Neural progenitor cell (in vitro differentiated cells): ENCODE measurements at places on chromosomes 2 and 18. TPM values are rescaled to one million over a fixed set of nuclear protein-coding genes. Genes with fewer than 3 reads are reported as not detected.

Gene DCDC2C
- not detected in 2 replicates for total RNA-seq

Gene RGPD4
- total RNA-seq: 0.06 and 0.07 TPM in 2 replicates

Gene MAPK4
- 7.0 and 7.9 TPM in 2 replicates for total RNA-seq

Gene DAPL1
- not detected in 2 replicates for total RNA-seq

Gene DNAJC5G
- not detected in 2 replicates for total RNA-seq

Gene CRYGD
- total RNA-seq: not detected in 2 replicates

GRCh38 chr18:58997811-58998337 is 133.2 kb downstream of the ZNF532 start:
- DNase-seq: no peak

- no peak for DNase-seq
These were observed 622.6 kb downstream of the LRP1B start for GRCh38 chr2:141508086-141508752.

- DNase-seq: no peak
These were observed 23.7 kb downstream of the INPP1 start for GRCh38 chr2:190367091-190367490.

DNA sequence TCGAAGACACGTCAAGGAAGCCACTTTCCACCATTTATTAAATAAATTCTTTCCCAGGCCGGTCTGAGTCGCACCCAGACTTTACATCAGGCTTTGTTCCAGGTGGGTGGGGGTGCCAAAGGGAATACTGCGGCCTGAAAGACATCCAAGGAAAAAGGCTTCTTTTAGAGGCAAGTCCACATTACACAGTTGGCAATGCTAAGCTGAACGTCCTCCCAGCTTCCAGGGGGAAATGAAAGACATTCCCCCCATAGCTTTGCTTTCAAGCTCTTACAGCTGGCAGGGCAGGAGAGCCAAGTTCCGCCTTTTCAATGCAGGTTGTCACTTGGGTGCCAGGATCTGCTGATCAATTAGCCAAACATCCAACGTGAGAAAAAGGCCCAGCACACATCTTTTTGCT is 36.5 kb upstream of the PTPN4 start:
- DNase-seq: peak; percentile 26

GRCh38 chr2:173607606-173608311 is 253.1 kb downstream of the CDCA7 start:
- no peak for DNase-seq

- DNase-seq: no peak
These were observed 208.6 kb downstream of the CMPK2 start for GRCh38 chr2:6657136-6657535.

DNA sequence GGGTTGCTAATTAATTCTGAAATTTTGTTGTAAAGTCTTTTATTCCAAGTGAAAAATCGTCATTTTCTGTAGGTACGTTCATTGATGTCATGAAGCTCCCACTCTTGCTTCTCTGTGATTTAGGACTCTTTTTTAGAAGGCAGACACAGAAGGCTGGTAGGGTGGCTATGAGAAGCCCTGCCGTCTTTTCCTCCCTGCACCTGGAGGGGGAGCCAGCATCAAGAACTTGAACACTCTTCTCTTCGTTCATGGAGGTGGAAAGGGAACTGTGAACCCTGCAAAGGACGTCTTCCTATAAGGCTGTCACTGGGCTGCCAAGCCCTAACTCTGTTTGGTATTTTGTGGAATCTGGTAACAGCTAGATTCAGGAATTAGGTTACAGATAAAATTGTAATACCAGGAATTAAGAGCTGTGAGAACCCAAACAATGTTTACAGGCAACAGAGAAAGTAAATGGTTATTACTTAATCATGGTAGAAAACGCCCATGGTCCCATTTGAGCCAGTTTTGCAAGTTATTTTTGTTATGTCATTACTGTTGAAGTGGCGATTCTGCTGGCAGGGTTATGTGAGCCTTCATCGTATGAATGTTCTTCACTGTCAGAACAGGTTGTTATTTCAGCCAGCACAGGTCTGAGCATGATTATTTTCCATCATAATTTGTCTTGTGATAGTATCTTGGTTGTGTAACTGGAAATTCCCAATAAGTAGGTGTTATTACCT is 112.2 kb downstream of the OSBPL6 start:
- peak; percentile 68 for DNase-seq

- no peak for DNase-seq
These were observed 65.9 kb upstream of the NFATC1 start for GRCh38 chr18:79329786-79330185.

DNA sequence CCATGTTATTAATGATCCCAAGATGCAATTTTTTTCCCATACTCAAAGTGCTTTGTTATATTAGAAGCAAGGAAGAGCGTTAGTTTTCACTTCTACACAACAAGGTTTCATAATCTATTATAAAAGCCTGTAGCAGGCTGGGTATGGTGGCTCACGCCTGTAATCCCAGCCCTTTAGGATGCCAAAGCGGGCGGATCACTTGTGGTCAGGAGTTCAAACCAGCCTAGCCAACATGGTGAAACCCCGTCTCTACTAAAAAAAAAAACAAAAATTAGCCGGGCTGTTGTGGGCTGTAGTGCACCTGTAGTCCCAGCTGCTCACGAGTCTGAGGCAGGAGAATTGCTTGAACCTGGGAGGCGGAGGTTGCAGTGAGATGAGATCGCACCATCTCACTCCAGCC is 19.0 kb upstream of the SERPINB2 start:
- DNase-seq: no peak

GRCh38 chr18:55390898-55391297 is 197.1 kb downstream of the TCF4 start:
- no peak for DNase-seq

GRCh38 chr2:161045726-161046125 is 114.5 kb upstream of the TANK start:
- no peak for DNase-seq

DNA sequence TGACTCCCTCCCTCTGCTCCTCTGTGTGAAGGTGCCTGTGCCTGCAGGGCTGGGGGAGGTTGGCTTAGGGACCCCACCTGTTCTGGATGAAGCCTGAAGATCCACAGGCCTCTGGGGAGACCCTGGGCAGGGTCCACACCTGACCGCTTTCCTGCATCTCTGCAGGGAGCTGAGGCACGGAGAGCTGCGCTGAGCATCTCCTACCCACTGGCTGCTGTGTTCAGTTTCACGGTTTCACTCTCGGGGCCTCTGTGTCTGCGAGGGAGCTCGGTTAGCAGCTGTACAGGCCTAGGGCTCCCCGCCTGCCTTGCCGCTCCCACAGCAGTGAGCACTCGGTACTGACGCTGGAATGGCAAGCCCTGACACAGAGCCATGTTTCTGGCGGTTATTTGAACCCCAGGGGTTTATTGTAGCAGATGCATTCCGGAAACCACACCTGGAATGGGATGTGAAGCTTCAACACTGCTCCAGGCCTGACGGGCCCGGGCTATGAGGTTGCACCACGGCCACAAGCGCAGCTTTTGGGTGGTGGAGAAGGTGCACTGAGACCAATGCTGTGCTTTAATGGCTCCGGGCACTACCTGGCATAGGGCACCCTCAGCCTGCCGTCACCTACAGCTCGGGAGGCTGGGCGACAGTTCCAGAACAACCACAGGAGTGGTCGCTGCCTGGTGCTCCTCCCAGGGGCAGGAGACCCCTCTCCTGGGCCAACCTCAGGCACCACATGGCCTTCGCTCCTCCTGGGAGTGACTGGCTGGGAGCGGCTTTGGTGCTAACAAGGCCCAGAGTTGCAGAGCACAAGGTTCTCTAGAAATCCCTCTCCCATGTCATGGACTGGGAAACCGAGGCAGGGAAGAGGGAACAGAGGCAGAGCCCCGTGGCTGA is 257.9 kb downstream of the NDUFA10 start:
- no peak for DNase-seq
